Activated T-helper 1 cell treated with Interleukin-2 at 50 U/mL for 16 hours (primary cell): ENCODE measurements at places on chromosomes 11 and 22.

DNA sequence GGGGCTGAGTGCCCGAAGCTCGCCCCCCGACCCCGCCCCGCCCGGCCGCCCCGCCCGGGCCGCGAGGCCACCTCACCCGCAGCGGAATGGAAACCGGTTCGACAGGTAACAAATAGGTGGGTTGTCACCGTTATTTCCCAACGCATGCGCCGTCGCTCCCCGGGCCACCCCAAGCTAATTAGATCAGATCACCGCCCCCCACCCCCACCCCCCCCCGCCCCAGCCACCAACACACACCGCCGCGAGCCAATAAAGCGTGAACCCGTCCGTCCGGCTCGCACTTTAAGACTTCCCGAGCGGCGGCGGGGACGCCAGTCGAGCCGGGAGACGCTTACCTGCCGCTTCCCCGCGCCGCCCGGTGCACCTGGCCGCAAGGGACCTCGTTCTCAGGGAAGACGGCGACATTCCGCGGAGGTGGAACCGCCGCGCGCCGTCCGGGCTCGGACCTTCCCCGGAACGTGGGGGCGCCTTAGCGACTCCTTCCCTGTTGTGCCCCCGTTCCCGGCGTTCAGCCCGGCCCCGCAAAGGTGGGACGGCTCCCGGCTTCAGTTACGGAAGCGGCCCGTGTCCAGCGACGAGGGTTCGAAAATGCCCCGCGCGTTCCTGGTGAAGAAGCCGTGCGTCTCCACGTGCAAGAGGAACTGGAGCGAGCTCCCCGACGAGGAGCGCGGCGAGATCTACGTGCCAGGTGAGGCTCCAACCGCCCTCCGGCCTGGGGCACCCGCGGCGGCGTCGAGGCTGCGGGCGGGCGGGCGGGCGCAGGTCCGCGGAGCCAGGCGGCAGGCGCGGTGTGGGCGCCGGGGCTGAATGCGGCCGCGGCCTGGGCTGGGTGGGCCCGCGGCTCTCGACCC is at the start of gene OVOL1:
TSS of gene OVOL1 (plus strand) at position 278 of the 851 bp plus-strand sequence. CDS start at position 589, 311 bp downstream.
- no peak for DNase-seq

DNA sequence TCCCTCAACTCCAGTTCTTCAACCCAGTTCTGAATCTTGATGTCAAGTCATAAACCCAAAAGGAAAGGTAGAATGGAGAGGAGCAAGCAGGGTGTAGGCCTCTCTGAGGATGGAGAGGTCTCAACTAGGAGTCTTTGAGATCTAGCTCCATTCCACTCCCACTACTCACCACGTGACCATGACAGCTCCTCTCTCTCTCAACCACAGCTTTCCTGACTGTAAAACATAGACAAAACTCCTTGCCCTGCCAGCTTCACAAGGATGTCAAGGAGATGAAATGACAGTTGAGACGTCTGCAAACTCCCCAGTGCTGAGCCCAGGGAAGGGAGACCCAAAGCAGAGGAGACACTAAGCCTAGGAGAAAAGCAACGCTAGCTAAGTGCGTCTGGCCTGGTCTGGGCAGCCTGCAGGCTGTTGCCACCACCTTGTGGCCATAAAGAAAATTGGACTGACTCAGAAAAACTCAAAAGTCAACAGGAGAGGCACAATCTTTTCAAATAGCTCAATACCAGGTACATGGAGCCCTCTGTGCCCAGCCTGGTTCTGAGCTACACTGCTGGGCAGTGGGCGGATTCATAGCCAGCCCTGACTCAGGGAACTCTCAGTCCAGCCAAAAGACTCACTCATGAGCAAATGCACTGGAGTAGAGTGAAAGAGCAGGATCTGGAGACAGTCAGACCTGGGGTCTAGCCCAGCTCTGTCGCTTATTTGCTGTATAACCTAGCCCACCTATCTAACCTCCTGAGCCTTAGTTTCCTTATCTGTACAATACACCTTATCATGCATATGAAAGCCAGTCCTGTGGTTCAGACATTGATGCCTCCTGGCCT is 3.4 kb downstream of the CLPB start:
- DNase-seq = no peak

DNA sequence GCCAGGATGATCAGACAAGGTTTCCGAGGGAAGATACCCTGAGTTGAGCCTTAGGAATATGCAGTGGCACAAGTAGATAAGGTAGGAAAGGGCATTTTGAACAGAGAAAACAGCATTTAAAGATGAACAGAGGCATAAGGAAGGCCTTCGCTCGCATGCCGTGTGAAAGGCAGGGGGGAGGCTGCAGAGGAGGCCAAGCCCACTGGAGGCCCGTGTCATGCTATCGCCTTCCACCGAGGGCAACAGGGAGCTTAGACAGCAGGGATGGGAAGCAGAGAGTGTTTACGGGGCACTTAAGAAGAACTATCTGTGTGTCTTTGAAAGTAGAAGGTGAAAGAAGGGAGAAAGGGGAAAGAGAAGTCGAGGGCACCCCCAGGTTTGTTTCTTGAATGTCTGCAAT is 148.3 kb downstream of the PKNOX2 start:
- no peak for DNase-seq

DNA sequence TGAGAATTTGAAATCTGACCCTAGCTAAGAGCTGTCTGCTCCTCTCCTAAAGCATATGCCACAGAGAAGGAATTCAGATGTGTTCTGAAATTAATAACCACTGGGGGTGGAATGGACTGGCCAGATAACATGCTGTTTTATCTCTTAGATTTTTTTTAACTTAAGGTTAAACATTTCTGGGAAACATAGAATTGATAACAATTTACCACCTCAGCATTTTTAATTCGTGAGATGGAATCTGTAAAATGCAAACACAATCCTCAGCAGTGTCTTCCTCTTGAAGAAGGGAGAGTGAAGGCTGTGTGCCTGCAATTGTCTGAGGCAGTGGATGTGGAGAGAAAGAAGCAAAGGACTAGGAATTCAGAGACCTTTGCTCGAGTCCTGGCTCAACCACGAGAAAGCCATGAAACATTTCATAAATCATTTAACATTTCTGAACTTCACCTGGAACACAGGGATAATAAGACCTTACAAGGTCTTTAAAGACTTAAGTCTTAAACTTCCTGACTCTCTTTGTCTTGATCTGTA is at the start of gene SLC5A12:
TSS of gene SLC5A12 (minus strand) at position 113 of the 528 bp plus-strand sequence. CDS start 346 bp downstream, outside the sequence.
- DNase-seq = no peak

- DNase-seq = no peak
Observed at GRCh38 chr11:130964058-130964792, 47.9 kb upstream of the SNX19 start.

DNA sequence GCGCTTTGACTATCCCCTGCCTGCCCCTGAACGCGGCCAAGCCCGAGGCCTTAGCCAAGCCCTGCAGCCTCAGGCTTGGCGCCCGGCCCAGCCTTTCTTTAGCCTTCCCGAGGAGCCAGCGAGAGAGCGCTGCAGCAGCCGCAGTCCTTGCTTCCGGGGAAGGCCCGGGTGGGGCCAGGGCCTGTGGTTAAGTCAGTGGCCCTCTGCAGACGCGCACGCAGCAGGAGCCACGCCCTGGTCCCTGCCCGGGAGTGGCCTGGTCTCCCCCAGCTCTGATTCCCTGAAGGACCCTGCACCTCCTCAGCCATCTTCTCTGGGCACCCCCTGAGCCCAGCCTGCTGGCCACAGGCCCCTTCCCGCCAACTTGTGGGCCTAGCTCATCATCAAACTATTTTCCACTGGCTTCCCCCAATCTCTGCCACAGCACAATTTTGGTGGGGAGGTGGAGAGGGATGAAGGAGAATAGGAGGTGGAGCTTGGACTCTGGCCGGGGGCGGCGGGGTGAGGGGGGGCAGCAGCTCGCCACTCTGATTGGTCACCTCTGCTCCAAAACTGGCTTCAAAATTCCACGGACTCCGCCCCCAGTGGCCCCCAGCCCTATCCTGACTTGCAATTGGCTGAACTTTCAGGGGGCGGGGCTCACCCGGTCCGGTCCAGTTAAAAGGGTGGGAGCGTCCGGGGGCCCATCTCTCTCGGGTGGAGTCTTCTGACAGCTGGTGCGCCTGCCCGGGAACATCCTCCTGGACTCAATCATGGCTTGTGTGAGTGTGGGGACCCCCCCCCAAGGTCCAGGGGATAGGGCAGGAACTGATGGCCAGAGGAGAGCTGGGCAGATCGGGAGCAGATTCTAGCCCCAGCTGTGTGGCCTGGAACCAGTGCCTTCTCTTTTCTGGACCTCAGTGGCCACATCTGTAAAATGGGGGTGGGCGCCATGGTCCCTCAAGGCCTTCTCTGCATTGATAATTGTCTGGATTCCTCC is at the start of gene LGALS1:
TSS of gene LGALS1 (plus strand) at position 686 of the 979 bp plus-strand sequence. CDS start at position 753, 67 bp downstream.
- DNase-seq = peak; percentile 56

GRCh38 chr11:112195951-112196351 is 20.6 kb downstream of the BCO2 start:
- no peak for DNase-seq

DNA sequence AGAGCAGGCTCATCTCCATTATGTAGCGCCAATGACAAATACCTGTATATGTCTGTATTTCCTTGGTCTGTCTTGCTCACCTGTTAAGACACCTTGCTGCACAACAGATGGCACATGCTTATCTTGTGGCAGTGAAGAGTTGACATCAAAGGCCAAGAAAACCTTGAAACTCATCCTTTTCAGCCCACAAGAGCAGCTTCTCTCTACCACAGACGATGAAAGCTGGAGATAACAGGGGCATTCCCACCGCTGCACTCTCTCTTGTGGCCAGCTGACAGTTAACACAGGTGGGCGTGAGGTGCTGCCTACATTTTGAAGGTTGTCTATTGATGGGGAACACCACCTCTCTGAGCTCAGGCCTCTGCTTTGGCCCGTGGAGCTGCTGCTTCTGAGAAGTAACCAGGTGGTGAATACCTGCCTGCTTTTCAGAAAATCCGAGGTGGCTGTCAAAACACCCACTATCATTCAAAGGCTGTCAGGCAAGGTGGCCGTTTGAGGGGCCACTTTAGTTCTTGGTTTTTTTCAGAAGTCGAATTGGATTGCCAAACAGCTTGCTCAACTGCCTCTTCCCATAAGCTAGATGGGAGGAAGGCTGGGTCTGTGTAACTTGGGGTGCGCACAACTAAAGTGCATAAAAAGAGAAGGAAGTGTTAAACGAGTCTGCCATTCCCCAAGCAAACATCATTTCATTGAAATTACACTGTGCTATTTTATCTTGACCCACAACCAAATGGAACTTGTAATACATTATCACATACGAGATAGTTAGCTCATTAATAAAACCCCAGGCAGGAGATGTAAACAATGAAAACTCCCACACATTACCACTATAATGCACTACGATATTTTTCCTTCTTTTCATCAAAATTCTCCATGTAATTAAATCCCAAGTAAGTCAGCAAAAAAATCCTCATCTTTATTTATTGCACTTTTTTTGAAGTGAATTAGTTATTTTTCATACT is 87.1 kb upstream of the RAG2 start:
- DNase-seq = no peak

GRCh38 chr11:69310934-69311766 is 17.2 kb downstream of the MYEOV start:
- no peak for DNase-seq

- no peak for DNase-seq
Observed at GRCh38 chr11:93613231-93613831, 48.2 kb upstream of the CEP295 start.

- no peak for DNase-seq
Observed at GRCh38 chr11:111574373-111575225, 27.6 kb upstream of the SIK2 start.

DNA sequence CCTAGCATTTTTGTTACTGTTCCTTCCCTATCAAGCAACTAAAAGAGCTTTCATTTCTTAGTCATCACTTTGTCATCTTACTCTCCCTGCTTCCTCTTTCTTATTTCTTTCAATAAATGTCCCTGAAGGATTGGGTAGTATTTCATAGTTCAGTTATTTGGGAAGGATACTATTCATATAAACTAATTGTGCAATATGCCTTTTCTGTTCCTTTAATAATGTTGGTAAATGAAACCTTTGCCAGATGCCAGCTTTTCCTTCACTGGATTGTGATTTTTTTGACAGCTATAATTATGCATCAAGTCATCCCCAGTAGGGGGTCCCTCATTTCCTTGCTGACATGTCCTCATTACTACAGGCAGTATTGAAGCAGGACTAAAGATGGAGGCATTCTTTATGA is 101.7 kb downstream of the ATM start:
- DNase-seq = no peak

GRCh38 chr11:123180166-123180565 is 14.9 kb downstream of the CLMP start:
- DNase-seq = no peak

GRCh38 chr11:73425108-73425507 is 48.9 kb downstream of the RELT start:
- DNase-seq = no peak

- DNase-seq = peak; percentile 29
Observed at GRCh38 chr11:119093942-119094815, 7.5 kb downstream of the DPAGT1 start.

- DNase-seq = no peak
Observed at GRCh38 chr22:44670220-44670988, 31.6 kb upstream of the PRR5 start.

DNA sequence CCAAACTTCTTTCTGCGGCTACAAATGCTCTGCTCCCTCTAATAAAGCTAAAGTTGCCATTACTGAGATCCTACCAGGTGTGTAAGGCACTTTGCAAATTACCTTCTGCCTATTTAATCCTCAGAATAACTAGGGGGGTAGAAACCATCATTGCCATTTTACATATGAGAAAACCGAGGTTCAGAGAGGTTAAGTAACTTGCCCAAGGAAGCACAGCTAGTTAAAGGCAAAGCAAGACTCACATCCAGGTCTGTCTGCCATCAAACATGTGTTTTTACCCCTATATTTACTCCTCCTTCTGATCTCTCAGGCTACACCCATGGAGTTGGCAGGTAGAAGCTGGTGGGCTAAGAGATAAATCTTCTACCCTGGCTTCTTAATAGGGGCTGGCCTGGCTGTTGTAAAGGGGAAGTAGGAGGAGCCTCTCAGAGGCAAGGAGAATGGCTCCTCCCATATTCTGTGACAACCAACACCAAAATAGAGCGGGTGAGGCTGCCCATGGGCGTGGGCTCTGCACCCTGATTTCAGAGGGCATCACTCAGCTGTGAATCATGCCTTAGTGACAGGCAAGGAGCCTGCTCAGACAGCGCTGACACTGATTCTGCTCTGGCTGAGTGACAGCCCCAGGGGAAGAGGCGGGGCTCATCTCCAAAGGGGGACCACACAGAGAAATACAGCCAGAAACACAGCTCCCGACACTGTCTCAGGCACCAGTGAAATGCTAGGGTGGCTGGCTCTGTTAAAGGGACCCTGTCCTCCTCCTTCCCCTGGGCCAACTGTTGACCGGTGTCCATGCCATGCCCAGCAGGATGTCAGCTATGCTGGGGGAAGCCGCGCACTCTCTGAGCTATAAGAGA is 106.8 kb downstream of the ABTB2 start:
- DNase-seq = peak; percentile 47

GRCh38 chr11:32216749-32217148 is 125.9 kb downstream of the RCN1 start:
- DNase-seq = no peak
